Muscle of leg (tissue), 16 donors: ENCODE measurements at places on chromosomes 2 and 18. TPM values are rescaled to one million over a fixed set of nuclear protein-coding genes. Genes with fewer than 3 reads are reported as not detected.

Gene SERPINB13
- not detected for total RNA-seq

GRCh38 chr2:164538240-164538866, 82.9 kb downstream of the GRB14 start:
- peak; percentile 49 for DNase-seq

- peak; percentile 66 for DNase-seq
Observed at GRCh38 chr2:180033993-180034894, 27.1 kb upstream of the CWC22 start.

Gene MAL
- total RNA-seq = 2.4 TPM

GRCh38 chr2:241257419-241258032, 57.9 kb downstream of the HDLBP start:
- no peak for DNase-seq

GRCh38 chr2:33497221-33497650, 20.8 kb downstream of the RASGRP3 start:
- no peak for DNase-seq

Gene RUFY4
- 0.27 TPM for total RNA-seq

GRCh38 chr18:10381516-10381915, 72.9 kb upstream of the APCDD1 start:
- DNase-seq = no peak

GRCh38 chr2:161384864-161385263, 31.2 kb upstream of the TBR1 start:
- DNase-seq = no peak

DNA sequence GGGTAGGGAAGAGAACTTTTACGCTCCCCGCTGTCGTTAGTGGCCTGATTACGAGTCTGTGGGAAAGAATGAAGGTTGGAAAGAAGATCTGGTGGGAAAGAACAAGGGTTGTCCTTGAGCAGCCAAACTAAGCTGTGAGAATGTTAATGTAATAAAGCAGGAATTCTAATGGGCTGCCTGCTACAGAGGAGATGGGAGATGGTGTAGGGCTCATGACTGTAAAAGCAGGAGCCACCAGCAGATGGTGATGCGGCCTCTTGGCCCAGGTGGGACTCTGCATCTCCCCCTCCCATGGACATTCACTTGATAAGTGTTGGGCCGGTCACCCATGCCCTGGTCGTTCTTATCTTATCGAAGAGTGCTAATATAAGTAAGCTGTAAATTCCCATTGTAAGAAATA, 150.0 kb downstream of the NEDD4L start:
- DNase-seq = peak; percentile 45

GRCh38 chr2:62304429-62305417, 108.8 kb downstream of the B3GNT2 start:
- peak; percentile 26 for DNase-seq

GRCh38 chr2:1509271-1510065, 96.2 kb downstream of the TPO start:
- no peak for DNase-seq

GRCh38 chr18:72075040-72075439, 469.1 kb downstream of the CBLN2 start:
- DNase-seq = no peak

DNA sequence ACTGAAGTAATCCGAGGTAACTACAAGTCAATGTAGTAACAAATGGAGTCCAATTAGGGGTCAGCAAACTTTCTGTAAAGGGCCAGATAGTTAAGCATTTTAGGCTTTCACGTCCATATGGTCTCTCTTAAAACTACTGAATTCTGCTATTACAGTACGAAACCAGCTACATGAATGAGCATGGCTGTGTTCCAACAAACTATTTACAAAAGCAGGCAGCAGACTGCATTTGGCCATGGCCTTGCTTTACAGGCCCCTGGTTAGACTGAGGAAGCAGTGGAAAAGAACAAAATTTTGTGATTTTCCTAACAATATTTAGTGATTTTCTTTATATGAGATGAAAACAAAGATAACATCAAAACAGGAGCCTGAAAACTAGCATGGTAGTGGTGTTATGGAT, 64.0 kb downstream of the RTN4 start:
- peak; percentile 43 for DNase-seq

GRCh38 chr2:102424754-102425153, 1.8 kb downstream of the IL18RAP start:
- DNase-seq = peak; percentile 11

DNA sequence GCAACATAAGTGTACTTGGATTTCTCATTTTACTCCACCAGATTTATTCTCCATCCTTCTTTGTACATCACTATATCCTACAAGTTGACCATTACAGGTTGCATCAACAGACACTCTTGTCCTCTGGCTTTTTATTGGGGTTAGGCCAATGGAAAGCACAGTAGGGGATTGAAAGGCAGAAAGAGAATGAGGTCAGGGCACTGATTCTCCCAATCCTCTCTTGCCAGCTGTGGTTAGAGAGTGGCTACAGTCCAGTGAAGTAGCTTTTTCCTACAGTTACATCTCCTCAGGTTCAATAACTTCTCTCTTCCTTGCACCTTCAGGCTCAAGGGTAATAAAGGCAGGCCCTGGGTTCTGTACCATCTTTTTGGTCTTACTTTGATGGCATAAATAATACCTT, 20.2 kb upstream of the COL5A2 start:
- no peak for DNase-seq

- DNase-seq = peak; percentile 68
Observed at GRCh38 chr2:26018184-26019055, 15.5 kb upstream of the RAB10 start.

Gene NR4A2
- 1.0 TPM for total RNA-seq

DNA sequence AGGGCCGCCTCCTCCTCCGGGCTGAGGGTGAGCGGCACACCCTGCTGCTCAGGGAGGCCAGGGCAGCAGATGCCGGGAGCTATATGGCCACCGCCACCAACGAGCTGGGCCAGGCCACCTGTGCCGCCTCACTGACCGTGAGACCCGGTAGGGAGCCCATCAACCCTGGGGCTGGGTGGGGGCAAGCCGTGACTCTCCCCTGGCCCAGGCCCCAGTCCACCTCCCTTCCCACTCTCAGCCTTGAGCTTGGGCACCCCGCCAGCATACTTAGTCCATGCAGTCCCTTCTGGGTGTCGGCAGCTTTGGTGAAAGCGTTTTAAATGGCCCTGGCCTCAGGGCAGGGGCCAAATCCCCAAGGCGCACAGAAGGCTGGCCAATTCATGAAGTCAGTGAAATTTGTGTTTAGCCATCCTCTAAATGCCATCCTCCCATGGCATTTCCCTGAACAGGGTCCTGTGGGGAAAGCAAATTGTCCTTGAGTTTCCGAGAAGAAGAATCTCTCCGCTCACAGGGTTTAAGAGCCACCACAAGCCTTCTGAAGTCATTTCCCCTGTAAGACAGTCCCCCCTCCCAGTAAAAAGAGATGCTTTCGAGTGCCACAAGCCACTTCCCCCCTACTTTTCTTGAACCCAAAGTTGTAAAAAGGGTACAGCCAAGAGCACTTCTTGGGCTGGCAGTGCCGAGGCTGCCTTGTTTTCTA, 17.2 kb downstream of the SPEG start:
- DNase-seq = peak; percentile 48

Gene NGEF
- total RNA-seq = 1.5 TPM

DNA sequence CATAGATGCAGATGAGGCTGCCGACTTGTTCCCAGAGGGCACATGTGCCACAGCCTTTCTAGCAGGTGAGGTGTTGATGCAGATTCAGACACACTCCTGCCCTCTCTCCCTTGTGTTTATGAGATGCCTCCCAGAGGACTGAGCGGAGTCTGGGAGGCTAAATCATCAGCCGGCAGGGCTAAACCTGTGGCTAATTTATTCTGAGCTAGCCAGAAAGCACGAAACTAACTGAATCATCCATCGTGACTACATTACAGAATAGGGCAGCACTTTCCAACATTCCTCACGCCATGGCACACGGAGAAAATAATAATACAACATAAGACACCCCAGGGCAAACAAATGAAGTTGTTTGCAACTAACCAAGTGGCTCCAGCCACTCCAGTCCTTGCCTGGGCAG, 101.7 kb upstream of the FZD7 start:
- no peak for DNase-seq

Gene KCNIP3
- total RNA-seq = 5.8 TPM

Gene CNGA3
- 0.40 TPM for total RNA-seq

Gene LIMS3
- total RNA-seq = 2.1 TPM

Gene YES1
- 57.0 TPM for total RNA-seq

Gene ALK
- 0.04 TPM for total RNA-seq

GRCh38 chr2:128473175-128474035, 154.7 kb upstream of the HS6ST1 start:
- peak; percentile 98 for DNase-seq

- DNase-seq = no peak
Observed at GRCh38 chr18:79720359-79720733, 40.7 kb downstream of the CTDP1 start.

DNA sequence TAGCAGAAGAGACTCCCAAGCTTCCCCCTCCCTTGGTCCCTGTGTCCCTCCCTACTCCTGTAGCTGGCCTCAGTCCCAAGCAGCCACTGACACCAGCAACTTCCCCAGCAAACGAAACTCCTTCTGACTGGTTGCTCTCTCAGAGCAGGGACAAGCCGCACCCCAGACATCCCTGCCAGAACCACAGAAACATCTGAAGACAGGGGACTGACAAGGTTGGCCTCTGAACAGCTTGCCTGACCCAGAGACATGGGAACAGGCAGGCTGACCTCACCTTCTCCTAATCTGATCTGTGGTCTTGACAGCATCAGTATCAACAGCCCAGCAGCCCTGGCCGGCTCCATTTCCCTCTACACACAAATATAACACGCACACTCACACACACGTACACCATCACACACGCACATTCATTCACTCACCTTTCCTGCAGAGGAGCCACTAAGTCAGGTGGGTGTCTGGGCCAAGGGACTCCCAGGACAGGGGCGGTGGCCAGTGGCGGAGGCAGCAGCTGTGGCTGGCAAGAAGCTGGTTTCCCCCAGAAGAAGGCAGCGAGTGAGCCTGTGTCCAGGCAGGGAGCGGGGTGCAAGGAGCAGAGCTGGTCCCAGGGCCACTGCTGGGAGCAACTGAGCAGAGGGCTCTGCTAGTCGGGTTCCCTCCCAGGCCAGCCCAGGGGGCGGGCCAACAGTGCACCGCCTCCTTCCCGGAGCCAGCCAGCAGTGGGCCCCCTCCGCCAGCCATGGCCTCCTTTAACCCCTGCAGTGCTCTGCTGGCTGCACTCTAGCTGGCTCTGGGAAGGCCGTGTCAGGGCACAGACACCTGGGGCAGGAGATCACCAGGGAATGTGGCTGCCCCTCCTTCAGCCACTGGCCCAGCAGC, 59.1 kb downstream of the TNS1 start:
- DNase-seq = peak; percentile 88

Gene ZNF532
- 46.2 TPM for total RNA-seq

DNA sequence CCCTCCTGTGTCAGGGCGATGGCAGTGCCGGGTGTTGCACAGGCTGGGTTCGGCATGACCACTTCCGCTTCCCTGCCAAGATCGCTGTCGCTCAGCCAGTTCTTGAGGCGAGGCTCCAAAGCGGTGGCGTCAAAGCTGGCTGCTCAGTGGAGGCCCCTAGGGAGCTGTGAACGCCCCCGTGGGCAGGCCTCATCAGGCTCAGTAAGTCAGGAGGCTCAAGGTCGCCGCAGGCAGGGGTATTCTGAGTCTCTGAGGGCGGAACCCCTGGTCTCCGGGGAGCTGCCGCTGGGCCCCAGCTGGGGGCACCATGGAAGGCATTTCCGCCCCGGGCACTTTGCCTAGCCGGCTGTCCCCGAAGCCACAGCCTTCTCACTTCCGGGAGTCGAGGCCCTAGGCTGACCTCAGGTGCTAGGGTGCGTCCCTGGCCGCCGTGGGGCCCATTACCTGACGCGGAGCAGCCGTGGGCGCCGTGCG, 210.4 kb downstream of the SOCS6 start:
- no peak for DNase-seq

DNA sequence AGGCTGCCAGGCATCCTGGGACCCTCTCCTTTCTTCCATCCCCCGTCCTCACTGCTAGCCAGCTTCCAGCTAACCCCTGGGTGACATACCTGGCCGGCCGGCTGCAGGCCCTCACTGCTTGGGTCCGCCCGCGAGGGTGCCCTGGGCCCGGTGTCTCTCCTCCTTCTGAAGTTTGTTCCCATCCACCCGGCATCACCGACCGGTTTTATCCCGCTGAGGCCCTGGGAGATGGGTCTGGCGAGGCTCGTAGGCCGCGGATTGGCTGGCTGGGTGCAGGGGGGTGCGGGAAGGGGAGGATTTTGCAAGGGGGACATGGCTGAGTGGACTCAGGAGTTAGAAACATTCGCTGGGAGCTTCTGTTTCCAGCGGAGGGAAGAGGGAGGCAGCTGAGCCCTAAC, at the start of gene PAX8:
Gene PAX8, minus strand, starts transcription at position 180 of the 398 bp plus-strand sequence. CDS start 527 bp downstream, outside the sequence.
- DNase-seq = no peak

DNA sequence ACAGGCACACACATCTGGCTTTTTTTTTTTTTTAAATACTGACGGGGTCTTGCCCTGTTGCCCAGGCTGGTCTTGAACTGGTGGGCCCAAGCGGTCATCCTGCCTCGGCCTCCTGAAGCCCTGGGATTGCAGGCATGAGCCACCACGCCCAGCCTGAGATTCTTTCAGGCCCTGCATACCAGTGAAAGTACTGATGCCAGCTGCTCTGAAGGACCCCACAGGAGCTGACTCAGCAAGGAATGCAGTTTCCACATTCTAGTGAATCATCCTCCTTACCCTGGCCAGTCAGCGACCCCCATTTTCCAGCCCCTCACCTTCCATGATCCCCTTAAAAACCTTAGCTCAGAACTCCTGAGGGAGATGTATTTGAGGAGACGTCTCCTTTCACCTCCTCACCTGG, 5.8 kb upstream of the DTYMK start:
- no peak for DNase-seq

Gene CNOT11
- total RNA-seq = 31.8 TPM

Gene CHRND
- total RNA-seq = 83.7 TPM

GRCh38 chr2:60608679-60609078, 55.2 kb upstream of the BCL11A start:
- DNase-seq = peak; percentile 42

Gene SELENOI
- total RNA-seq = 8.6 TPM

Gene POTEE
- total RNA-seq = not detected

GRCh38 chr18:58152891-58153290, 108.9 kb downstream of the NEDD4L start:
- DNase-seq = no peak

Gene C2orf78
- total RNA-seq = not detected
